Thymus (tissue), 14 donors: ENCODE measurements at places on chromosomes 7 and 10. TPM values are rescaled to one million over a fixed set of nuclear protein-coding genes. Genes with fewer than 3 reads are reported as not detected.

GSTO2 gene
- 16.1 TPM for polyA plus RNA-seq

TMEM176A gene
- 27.9 TPM for polyA plus RNA-seq

FKBP9 gene
- 12.1 TPM for polyA plus RNA-seq

PGAM2 gene
- 5.7 TPM for polyA plus RNA-seq

CC2D2B gene
- 0.27 TPM for polyA plus RNA-seq

NODAL gene
- polyA plus RNA-seq, result 0.21 TPM

ITIH5 gene
- 1.8 TPM for polyA plus RNA-seq

GIMAP7 gene
- polyA plus RNA-seq, result 69.0 TPM

CCDC172 gene
- polyA plus RNA-seq, result 0.16 TPM

PTPRN2 gene
- polyA plus RNA-seq, result 1.9 TPM

NPM3 gene
- 30.6 TPM for polyA plus RNA-seq

CELF2 gene
- polyA plus RNA-seq, result 48.1 TPM

AGMO gene
- 0.37 TPM for polyA plus RNA-seq

TNS3 gene
- polyA plus RNA-seq, result 6.2 TPM

WNT16 gene
- polyA plus RNA-seq, result 0.30 TPM

CALML5 gene
- 368 TPM for polyA plus RNA-seq

PLA2G12B gene
- 0.09 TPM for polyA plus RNA-seq

NKX1-2 gene
- 0.05 TPM for polyA plus RNA-seq

ADRA2A gene
- polyA plus RNA-seq, result 0.80 TPM

GIMAP8 gene
- polyA plus RNA-seq, result 7.9 TPM

ASAH2B gene
- polyA plus RNA-seq, result 2.8 TPM

CCDC201 gene
- 0.09 TPM for polyA plus RNA-seq

DENND2A gene
- 0.80 TPM for polyA plus RNA-seq

NUP42 gene
- 53.8 TPM for polyA plus RNA-seq

PLEKHS1 gene
- polyA plus RNA-seq, result 0.37 TPM

DOCK4 gene
- 4.7 TPM for polyA plus RNA-seq

CALHM1 gene
- polyA plus RNA-seq, result 0.05 TPM

SYNPO2L gene
- polyA plus RNA-seq, result 0.21 TPM

CALY gene
- polyA plus RNA-seq, result 0.21 TPM

CYP17A1 gene
- 0.32 TPM for polyA plus RNA-seq

FKBP6 gene
- 0.50 TPM for polyA plus RNA-seq

ACTR3C gene
- polyA plus RNA-seq, result 2.9 TPM

NRF1 gene
- polyA plus RNA-seq, result 14.4 TPM

SMO gene
- polyA plus RNA-seq, result 4.6 TPM

NACAD gene
- 0.94 TPM for polyA plus RNA-seq

NRCAM gene
- 13.9 TPM for polyA plus RNA-seq

MYO1G gene
- polyA plus RNA-seq, result 56.2 TPM

DLX6 gene
- 1.4 TPM for polyA plus RNA-seq

CNPY1 gene
- 0.05 TPM for polyA plus RNA-seq
